ENCODE measurements at places on chromosomes 6 and 20.

DNA sequence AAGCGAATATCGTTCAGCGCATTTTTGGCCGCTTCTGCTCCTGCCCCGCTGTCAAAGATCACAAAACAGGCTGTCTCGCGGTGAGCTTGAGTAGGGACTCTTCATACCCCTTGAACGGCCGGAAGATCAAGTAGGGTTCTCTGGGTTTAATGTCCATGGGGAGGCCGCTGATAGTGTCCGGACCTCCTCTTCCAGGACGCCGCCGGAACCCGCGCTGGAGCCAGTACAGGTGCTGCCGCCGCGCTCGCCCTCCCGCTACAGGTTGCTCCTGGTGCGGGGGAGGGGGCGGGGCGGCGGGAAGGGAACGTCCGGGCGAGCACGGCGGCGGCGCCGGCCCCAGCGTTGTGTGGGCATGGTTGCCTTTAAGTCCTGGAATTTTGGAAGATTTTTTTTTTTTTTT, 67.4 kb downstream of the KHDC1L start:
- no peak for DNase-seq

DNA sequence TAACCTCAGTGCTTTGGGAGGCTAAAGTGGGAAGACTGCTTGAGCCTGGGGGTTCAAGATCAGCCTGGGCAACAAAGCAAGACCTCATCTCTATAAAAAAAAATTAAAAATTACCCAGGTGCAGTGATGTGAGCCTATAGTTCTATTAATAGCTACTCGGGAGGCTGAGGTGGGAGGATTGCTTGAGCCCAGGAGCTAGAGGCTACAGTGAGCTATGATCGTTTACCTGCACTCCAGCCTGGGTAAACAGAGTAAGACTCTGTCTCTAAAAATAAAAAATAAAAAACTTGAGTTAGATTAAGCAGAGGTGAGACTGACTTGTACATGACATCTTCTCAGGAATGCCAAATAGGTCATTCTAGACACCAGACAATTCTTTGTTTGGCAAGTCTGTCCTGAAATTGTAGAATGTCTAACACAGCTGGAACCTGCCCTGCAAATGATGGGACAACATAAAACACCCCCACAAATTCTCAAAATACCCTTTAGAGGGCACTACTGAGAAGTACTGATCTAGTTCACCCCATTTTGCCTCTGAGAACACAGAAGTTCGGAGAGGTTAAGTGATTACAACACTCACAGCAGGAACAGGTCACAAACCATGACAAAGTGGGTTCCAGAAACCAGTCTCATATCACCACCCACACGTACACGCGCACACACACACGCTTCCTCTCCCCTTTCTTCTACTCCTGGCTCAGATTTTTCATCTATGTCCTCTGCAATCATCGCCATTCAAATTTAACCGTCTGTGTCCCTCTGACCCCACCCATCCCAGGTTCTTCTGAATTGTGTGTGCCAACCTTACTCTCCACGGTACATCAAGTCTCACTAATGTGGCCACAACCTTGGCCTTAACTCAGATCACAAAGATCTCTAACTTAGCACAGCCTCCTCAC, 38.3 kb downstream of the ARHGAP18 start:
- peak; percentile 28 for DNase-seq

- no peak for DNase-seq
Measured at GRCh38 chr6:73534628-73535027, 13.8 kb upstream of the EEF1A1 start.

DNA sequence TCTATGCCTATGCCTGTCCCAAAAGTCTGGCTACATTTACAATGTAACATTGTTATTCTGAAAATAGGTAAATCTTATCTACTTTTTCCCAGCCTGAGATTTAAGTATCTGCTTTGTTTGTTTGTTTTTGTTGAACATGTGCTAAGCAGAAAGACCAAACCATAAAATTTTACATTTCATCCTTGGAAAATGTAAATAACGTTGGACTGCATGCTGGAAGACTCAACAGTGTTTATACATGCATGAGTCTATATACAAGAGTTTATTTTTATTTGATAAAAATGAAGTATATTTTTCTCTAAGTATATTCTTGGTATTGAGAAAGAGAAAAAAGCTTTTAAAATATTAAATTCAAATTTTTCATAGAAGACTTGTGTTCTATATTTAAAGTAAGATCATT, 12.1 kb upstream of the PDE10A start:
- DNase-seq, result no peak

DNA sequence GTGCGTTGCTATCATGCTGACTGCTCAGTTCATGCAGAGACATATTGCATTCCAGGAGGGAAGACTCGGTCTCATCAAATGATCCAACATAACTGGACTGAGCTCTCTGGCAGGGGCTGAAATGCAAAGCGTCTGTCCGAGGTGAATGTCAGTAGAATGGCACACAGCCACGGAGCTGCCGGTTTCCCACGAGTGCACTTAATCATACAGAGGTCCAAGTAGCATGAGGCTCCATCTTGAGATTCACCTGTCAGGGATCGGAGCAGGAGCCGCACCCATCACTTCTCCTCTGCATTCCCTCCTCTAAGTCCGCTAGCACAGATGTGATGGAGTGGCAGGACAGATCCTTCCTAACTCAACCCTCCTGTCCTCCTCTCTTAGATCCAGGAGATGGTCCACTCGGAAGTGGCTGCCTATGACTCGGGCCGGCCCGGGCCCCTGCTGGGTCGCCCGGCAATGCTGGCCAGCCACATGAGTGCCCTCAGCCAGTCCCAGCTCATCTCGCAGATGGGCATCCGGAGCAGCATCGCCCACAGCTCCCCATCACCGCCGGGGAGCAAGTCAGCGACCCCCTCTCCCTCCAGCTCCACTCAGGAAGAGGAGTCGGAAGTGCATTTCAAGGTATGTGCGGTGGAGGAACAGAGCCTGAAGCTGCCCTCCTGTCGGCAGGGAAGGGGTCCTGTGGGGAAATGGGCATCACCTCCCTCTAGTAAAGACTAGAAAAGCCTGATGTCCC, 135.9 kb downstream of the JPH2 start:
- DNase-seq, result peak; percentile 44

DNA sequence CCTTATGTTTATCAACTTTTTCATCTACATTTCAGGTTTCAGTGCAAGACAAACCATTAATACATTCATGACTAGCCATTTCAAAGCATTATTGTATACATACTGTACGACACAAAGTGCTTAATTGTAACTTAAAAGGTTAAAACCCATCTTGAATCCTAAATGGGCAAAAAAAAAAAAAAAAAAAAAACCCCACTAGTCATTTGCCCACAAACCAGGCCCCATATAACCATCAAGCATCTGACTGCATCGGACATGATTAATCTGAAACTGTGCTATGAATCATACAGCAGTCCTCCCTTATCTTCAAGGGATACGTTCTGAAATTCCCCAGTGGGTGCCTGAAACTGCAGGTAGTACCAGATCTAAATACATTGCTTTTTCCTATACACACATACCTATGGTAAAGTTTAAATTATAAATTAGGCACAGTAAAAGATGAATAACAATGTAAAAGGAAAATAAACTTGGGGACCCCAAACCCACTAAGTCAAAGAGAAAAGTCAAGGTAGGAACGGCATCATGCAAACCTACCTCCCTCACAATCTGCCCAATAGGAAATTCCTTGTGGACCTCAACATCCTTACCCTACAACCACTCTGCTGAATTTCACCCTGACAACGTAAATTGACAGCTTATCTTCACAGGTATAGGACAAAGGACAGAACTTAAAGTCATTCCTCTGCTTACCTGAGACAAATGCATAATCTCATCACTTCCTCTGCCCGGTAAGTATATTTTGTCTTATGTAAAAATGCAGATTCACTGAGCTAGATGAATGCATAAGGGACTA, 14.3 kb downstream of the B4GALT5 start:
- no peak for DNase-seq

DNA sequence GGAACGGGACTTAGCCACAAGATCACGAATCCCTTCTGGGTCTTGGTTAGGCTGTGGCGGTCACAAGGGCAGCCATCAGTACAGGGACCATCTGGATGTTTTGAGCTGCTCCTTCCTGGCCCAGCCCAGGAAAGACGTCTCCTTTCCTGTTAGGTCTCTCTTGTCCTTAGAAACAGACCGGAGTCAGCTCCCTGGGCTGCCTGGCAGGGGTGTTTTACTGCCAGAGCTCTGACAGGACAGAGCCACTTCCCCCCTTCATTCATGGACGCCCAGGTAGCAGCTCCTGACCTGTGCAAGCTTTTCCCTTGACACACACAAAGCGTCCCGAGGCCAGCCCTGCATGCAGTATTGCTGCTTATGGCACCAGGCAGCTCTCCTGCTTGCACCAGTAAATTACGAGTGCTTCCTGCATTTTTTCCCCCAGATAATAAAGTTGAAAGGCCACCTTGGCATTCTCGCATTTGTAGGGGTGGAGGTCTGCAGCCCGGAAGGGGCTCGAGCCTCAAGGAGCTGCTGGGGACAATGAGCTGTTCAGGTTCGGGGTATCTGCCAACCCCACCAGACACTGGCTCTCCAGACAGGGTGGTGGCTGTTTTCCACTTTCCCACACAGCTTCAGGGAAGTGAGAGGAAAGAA, 87.4 kb downstream of the NOL4L start:
- DNase-seq, result no peak

- no peak for DNase-seq
Measured at GRCh38 chr6:106527117-106527516, 102.2 kb downstream of the RTN4IP1 start.

DNA sequence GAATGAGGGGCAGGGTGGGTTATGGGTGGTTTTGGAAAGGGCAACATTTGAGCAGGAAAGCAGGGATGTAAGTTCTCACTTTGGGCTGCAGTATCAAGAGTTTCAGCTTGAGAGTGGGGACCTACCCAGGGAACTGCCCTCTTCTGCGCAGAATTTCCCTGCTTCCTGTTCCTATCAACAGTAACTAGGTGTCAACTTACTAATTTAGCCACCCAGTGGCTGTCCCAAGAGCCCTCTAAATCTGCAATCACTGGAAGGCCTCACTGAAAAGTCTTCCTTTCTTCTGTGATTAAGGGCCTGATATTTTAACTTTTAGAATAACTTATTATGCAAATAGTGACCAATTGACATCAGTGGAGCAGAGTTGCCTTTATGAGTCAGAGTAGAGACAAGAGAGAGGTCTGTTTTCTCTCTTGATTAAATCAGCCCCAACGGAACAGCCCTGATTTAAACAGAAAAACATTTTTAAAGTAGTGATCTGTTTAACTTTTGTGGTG, 118.2 kb upstream of the RIPOR2 start:
- no peak for DNase-seq

- no peak for DNase-seq
Measured at GRCh38 chr20:38186788-38187221, 21.7 kb upstream of the TGM2 start.

- no peak for DNase-seq
Measured at GRCh38 chr20:37968841-37969401, 64.3 kb downstream of the TTI1 start.

- no peak for DNase-seq
Measured at GRCh38 chr20:18694071-18694470, 106.2 kb downstream of the DTD1 start.

Measured in stimulated activated effector memory CD8-positive, alpha-beta T cell treated with anti-CD3 and anti-CD28 coated beads, Interleukin-12 subunit alpha, Interleukin-12 subunit beta, amount 100 ng/mL, for 72 hours (primary cell).